ENCODE measurements at places on chromosomes 1 and 21. TPM values are rescaled to one million over a fixed set of nuclear protein-coding genes. Genes with fewer than 3 reads are reported as not detected.
A peak's percentile ranks its signal among the peaks of the same experiment; 100 is the strongest.

KCNN3 gene
- total RNA-seq = 0.95 TPM

TSPAN1 gene
- not detected for total RNA-seq

CLDN8 gene
- total RNA-seq = not detected

CYB561D1 gene
- total RNA-seq = 36.0 TPM

KIF26B gene
- 0.96 TPM for total RNA-seq

MORN1 gene
- total RNA-seq = 8.0 TPM

ERI3 gene
- 30.4 TPM for total RNA-seq

GJA9 gene
- not detected for total RNA-seq

DNA sequence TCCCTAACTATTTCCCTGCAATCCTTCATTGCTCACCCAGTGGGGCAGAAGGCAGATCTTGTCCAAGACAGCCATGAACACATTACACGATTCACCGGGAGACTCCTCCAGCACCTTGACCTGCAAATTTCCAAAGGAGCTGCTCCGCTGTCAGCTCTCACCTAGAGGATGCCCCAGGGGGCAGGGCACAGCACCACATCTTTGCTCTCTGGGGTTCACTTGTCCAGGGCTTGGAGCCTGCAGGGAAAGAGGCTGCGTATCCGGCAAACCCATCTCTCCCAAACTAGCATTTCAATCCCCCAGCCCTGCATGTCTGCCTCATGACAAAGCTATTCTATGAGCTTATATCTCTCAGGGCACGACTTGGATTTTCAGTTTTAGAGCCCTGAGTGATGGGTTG is 35.1 kb upstream of the OLIG2 start:
- H3K4me3 ChIP-seq = no peak overlapping the region
- H3K36me3 ChIP-seq = no peaks in the 10 kb centered on the region
- no peaks in the 10 kb centered on the region for H3K4me1 ChIP-seq

- peaks cover 9% of the 10 kb centered on the region for H3K36me3 ChIP-seq
- H3K4me3 ChIP-seq = no peak overlapping the region
- no peak for DNase-seq
- peaks cover 2% of the 10 kb centered on the region for H3K4me1 ChIP-seq
- no peak overlapping the region for H3K27ac ChIP-seq
Measured at GRCh38 chr1:44655609-44656008, 18.7 kb downstream of the TMEM53 start.

DNA sequence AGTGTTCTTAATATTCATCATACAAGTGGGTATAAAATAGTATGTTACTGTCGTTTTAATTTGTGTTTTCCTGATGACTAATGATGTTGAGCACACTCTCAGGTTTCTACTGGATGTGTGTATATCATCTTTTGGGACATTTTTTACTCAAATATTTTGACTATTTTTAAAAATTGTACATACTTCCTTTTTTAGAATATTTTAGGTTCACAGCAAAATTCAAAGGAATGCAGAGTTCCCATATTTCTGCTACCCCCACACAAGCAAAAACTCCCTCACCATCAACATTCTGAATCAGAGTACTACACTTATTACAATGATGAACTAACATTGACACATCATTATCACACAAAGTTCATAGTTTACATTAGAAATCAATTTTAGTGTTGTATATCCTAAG is 114.5 kb downstream of the DPYD start:
- no peaks in the 10 kb centered on the region for H3K36me3 ChIP-seq
- no peak overlapping the region for H3K4me3 ChIP-seq
- H3K4me1 ChIP-seq = no peaks in the 10 kb centered on the region
- H3K27me3 ChIP-seq = no peaks in the 10 kb centered on the region

DNA sequence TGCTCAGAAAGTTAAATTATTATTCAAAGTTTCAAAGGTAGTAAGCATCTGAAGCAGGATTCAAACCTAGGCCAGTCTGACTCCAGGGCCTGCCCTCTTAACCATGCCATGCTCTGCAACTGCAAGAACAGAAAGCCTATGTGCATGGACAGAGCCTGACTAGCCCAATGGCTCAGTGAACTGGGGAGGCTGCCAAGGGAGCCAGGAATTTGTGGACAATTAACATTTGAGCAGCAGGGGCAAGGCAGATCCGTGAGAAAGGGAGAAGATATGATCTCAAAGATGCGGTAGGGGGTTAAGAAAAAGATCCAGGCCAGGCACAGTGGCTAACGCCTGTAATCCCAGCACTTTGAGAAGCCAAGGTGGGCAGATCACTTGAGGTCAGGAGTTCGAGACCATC is 6.5 kb upstream of the ATP1A4 start:
- H3K36me3 ChIP-seq = no peaks in the 10 kb centered on the region
- H3K4me3 ChIP-seq = no peak overlapping the region
- no peak for DNase-seq
- no peaks in the 10 kb centered on the region for H3K4me1 ChIP-seq

DNA sequence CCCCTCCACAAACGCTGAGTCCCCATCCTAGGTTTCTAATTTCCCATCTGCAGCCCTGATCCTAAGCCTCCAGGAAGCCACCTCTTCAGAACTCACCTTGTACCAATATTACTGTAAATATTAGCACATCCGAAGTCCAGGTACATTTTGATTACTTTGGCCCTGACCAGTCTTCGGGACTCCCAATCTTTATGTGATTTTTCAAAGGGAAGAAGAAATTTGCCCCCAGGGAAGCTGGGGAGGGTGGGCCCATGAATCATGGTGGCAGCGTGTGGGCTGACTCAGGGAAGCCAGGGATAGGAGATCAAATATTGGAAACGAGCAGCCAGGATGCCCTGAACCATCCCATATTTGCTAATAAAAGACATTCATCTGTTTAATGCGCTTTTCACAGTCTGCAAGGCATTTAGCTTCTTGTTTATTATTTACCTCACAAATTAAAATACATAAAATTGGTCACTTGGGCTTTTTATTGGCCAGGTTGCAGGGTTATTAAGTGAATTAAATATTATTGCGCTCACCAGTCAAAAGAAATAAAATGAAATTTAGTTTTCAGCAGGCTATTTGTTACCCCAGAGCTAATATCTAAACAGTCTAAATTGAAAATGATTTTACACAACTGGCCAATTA is 46.6 kb downstream of the KIAA0040 start:
- no peak for DNase-seq
- H3K27ac ChIP-seq = no peak overlapping the region
- H3K4me3 ChIP-seq = no peak overlapping the region

DNA sequence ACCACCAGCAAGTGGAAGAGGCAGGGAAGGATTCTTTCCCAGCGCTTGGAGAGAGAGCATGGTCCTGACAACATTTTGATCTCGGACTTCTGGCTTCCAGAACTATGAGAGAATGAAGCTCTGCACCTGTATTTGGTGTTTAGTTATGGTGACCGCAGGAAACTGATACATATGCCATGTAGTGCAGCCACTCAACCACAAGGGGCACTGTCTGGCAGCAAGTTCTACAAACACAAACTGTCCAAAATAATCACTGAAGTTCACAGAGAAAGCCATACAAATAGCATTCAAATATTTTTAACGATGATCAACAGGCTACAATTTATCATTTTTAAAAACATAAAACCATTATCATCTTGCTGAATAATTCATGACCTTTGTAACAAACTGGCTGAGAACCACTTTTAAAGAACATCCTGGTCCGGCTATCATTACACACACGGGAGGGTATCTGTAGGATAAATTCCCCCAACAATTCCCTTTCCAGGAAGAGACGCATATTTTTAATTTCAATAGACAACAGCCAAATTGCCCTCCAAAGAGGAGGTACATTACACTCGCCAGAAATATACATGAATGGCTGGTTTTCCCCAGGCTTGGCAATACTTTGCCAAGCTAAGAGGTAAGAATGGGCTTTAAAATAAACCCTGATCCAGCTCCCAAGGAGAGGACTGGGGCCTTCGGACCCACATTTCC is 9.2 kb upstream of the CBR3 start:
- no peaks in the 10 kb centered on the region for H3K27me3 ChIP-seq
- H3K4me1 ChIP-seq = peaks cover 6% of the 10 kb centered on the region
- DNase-seq = peak; percentile 46
- no peak overlapping the region for H3K27ac ChIP-seq
- no peak overlapping the region for H3K4me3 ChIP-seq

GRCh38 chr1:155933591-155934096 is 569 bp downstream of the KHDC4 start:
- no peak for DNase-seq
- H3K4me1 ChIP-seq = peaks cover 31% of the 10 kb centered on the region
- peak overlapping the region; percentile 92 for H3K27ac ChIP-seq
- H3K4me3 ChIP-seq = peak overlapping the region; percentile 93
- no peaks in the 10 kb centered on the region for H3K27me3 ChIP-seq

DNA sequence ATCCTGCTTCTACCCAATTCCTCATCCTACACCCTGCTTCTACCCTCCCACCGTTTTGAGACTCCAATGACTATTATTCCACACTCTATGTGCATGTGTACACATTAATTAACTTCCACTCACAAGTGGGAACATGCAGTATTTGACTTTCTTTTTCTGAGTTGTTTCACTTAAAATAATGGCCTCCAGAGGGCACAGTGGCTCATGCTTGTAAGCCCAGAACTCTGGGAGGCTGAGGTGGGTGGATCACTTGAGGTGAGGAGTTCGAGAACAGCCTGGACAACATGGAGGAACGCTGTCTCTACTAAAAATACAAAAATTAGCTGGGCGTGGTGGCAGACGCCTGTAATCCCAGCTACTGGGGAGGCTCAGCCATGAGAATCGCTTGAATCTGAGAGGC is 464.8 kb downstream of the PTBP2 start:
- no peaks in the 10 kb centered on the region for H3K27me3 ChIP-seq
- no peak overlapping the region for H3K27ac ChIP-seq
- peaks cover 7% of the 10 kb centered on the region for H3K36me3 ChIP-seq
- no peak overlapping the region for H3K4me3 ChIP-seq

- H3K36me3 ChIP-seq = peaks cover 8% of the 10 kb centered on the region
- H3K4me1 ChIP-seq = peaks cover 22% of the 10 kb centered on the region
- DNase-seq = no peak
- no peaks in the 10 kb centered on the region for H3K27me3 ChIP-seq
Measured at GRCh38 chr21:43658769-43659135, 536 bp downstream of the HSF2BP start.

- no peaks in the 10 kb centered on the region for H3K4me1 ChIP-seq
- DNase-seq = no peak
- no peak overlapping the region for H3K4me3 ChIP-seq
- no peaks in the 10 kb centered on the region for H3K27me3 ChIP-seq
- no peak overlapping the region for H3K27ac ChIP-seq
- H3K36me3 ChIP-seq = peaks cover 16% of the 10 kb centered on the region
Measured at GRCh38 chr1:174225499-174226204, 66.3 kb downstream of the RABGAP1L start.

DNA sequence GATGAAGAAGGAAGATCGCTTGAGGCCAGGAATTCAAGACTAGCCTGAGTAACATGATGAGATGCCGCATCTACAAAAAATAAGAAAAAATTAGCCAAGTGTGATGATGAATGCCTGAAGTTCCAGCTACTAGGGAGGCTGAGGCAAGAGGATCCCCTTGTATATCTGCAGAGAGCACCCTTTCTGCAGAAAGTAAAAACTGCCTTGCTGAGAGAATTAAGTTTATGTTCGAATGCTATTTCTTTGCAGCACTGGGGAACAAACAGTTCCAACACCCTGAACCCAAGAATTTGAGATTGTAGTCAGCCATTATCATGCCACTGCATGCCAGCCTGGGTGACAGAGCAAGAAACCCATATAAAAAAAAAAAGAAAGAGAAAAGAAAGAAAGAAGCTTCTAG is 20.6 kb upstream of the KCNT2 start:
- H3K4me1 ChIP-seq = no peaks in the 10 kb centered on the region
- H3K27ac ChIP-seq = no peak overlapping the region
- no peaks in the 10 kb centered on the region for H3K36me3 ChIP-seq
- no peak overlapping the region for H3K4me3 ChIP-seq
- H3K27me3 ChIP-seq = no peaks in the 10 kb centered on the region

DNA sequence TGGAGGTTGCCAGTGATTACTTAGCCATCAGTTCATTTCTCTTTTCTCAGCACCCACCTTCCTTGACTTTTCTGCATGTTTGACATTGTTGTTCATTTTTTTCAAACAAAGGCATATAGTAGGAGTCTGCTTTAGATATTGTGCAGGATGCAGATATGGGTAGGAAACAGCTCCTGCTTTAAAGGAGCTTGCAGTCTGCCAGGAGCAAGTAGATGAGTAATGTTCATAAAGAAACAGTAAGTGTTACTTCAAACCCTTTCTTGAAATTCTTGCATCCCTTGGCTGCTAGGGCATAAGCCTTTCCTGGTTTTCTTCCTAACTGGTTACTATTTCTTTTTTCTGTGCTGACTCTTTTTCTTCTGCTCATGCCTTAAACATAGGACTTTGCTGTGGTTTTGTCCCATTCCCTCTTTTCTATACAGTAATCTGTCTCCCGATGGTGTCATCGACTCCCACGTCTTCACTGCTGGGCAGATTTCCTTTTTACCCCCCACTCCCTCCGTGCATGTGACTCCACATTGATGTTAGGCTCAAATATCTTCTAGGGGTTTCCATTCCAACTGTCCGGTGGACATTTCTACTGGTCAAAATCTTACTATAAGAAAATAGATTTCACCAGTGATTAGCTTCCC is 20.4 kb downstream of the PTGFRN start:
- no peak overlapping the region for H3K4me3 ChIP-seq
- H3K4me1 ChIP-seq = peaks cover 4% of the 10 kb centered on the region
- no peaks in the 10 kb centered on the region for H3K36me3 ChIP-seq
- no peak overlapping the region for H3K27ac ChIP-seq
- DNase-seq = no peak
- no peaks in the 10 kb centered on the region for H3K27me3 ChIP-seq

DNA sequence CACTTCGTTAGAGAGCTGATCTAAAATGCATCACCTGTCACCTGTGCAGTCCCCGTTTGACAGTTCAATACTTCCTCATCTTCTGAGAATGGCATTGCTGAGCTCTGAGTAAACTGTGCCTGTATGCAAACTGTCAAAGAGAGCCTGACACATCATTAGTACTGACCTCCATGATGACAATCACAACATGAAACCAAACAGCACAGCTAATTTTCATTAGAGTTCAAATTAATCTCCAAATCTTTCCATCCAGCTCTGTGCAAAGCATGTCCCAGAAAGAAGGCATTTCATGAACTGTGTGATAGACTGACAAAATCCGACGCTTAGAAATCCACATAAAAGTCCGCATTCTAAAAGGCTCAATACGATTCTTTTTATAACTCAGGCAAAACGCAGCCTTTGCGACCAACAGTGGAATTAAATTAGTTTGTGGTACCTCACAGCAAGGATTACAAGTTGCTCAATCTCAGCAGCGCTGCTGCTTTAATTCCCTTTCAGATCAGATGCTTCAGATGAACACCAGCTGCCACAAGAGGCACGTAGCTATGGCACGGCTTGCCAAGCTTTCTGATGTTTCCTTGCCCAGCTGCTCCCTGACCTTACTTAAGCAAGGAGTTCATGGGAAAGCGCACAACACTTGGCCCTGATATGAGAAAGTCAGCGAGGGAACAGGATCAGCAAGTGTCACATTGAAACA is 765.5 kb upstream of the PRMT6 start:
- H3K27ac ChIP-seq = no peak overlapping the region
- H3K27me3 ChIP-seq = no peaks in the 10 kb centered on the region
- H3K36me3 ChIP-seq = no peaks in the 10 kb centered on the region
- DNase-seq = no peak
- no peak overlapping the region for H3K4me3 ChIP-seq

- no peaks in the 10 kb centered on the region for H3K36me3 ChIP-seq
- no peak overlapping the region for H3K4me3 ChIP-seq
- DNase-seq = no peak
- peaks cover 25% of the 10 kb centered on the region for H3K27me3 ChIP-seq
Measured at GRCh38 chr1:83997631-83998030, 1.3 kb downstream of the TTLL7 start.
